ENCODE measurements at places on chromosomes 4 and X.

GRCh38 chr4:1010395-1011021 lies 918 bp upstream of the FGFRL1 start:
- DNase-seq = no peak

DNA sequence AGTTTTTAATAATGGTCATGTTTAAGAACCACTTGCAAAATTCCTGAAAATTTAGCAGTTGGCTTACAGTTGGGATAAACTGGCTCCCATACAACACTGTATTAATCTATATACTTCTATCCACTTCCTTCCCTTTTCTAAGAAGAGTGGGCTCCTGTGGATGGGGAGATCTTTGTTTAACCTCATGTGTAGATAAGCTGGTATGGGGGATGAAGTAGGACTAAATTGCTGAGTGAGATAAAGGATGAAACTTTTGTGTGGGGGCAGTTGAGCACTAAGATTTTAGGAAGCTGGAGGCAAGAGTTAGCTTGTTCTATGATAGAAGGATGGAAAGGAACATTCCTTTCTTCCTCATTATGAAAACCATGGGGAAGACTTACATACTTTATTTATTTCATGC lies 54.6 kb upstream of the ATP8A1 start:
- DNase-seq = no peak

GRCh38 chr4:39348371-39349315 lies 17.5 kb downstream of the RFC1 start:
- DNase-seq = no peak

DNA sequence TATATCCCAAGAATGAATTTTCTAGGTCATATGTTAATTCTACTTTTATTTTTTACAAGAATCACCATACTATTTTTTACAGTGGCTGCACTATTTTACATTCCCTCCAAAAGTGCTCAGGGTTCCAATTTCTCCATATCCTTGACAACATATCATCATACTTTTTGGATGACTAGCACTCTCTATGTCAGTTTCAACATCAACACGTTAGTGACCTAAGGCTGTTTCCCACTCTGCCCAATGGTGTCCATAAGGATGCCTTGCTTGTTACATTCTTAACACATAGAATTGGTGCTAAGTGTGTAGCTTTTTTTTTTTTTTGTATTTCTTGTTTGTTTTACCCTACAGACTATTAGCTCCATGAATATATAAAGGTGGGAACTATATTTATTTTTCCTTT lies 175.4 kb downstream of the PCDH10 start:
- no peak for DNase-seq

DNA sequence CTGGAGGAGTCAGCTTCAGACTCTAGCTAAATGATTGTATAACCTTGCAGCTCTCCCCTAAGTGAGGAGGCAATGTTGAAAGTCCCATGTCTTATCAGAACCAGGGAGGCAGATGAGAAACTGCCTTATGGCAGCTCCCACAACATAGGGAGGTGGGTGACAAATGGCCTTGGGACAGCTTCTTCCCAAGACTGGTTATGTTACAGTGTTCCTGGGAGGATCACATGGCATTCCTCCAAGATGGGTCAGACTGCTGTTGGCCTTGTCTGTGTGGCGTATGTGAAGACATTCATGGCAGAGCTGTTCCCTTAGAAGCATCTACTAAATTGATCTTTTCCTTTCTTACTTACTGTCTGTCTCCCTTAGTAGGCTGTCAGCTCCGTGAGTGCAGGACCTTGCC lies 42.0 kb downstream of the HPRT1 start:
- no peak for DNase-seq

DNA sequence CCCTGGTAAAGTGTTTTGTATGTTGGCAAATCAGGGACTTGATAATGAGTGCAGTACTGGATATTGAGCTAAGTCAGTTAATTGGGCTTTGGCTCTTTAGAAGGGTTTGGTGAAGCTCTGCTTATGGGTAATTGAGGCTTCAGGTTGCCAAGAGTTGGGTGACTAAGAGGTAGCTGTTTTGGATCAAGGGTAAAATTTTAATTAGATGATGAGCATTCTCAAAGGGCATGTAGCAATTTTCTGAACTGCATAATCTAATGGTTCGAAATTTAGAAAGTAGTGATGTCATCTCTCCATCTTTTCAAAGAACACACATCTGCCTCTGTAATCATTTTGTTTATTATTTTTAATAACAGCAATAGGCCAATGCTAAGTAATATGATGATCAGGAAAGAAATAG lies 5.5 kb upstream of the TRIM2 start:
- DNase-seq = no peak

DNA sequence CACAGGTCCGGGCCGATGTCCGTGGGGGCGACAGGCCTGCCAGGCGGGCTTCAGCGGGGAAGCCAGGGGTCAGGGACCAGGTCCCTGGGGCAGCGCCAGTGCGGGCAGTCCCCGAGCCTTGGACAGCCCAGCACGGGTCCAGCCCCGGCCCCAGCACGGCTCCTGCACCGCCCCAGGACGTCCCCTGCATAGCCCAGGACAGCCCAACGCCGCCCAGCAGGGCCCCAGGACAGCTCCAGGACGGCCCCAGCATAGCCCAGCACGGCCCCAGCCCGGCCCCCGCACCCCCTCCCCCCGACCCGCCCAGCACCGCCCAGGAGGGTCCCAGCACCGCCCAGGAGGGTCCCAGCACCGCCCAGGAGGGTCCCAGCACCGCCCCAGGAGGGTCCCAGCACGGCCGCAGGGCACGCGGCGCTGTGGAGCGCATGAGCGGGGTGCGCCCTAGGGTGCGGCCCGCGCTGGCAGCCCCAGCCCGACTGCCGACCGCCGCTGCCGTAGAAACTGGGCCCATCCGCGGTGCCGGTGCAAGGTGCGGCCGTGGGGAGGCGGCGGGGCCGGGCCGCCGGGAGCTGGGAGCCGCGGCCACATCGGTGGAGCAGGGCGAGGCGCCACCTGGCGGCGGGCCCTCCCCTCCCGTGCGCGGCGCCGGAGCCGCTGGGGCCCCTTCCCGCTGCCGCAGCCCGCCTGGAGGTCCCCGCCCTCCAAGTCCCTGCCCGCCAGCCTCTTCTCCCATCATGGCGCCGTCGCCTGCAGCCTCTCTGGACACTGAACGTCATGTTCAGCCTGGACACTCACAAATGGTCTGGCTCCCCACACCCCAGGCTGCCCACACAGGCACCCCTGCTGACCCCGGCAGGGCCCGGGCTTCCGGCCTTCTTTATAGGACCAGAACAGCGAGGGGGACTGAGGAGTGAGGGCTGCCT lies 106.8 kb upstream of the NKX1-1 start:
- no peak for DNase-seq

DNA sequence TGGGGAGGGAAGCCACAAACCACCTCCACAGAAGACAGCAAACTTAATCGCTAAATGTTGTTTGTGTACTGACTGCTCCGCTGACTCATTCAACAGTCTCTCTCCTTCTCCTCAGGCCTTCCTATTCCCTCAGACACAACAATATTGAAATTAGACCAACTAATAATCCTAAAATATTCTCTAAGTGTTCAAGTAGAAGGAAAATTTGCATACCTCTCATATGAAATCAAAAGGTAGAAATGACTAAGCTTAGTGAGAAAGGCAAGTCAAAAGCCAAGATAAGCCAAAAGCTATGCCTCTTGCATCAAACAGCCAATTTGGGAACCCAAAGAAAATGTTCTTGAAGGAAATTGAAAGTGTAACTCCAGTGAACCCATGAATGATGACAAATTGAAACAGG lies 75.7 kb upstream of the ARHGAP24 start:
- DNase-seq = no peak

DNA sequence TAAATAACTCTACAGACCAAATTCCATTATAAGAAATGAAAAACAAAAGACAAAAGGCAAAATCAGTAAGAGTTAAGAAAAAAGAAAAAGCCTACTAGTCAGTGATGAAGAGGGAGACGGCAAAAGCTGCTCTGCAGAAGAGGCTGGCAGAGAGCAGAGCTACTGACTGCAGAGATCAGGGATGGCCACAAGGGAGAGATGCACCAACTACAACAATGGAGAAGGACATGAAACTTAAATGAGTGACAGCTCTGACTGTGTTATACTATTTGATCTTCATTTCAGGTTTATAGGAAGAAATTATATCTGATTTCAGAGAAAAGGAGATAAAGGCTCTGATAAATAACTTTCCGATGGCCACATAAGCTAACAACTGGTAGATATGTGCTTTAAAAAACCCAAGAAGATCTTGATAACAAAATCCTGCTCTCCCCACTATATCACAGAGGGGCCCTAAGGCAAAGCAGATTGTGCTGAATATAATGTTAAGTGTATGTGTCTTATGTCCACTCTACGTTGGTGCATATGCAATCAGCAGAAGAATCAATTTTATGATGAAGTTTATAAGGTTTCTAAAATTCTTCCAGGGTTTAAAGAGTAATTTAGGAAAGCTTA lies 58.4 kb upstream of the COX18 start:
- DNase-seq = no peak

DNA sequence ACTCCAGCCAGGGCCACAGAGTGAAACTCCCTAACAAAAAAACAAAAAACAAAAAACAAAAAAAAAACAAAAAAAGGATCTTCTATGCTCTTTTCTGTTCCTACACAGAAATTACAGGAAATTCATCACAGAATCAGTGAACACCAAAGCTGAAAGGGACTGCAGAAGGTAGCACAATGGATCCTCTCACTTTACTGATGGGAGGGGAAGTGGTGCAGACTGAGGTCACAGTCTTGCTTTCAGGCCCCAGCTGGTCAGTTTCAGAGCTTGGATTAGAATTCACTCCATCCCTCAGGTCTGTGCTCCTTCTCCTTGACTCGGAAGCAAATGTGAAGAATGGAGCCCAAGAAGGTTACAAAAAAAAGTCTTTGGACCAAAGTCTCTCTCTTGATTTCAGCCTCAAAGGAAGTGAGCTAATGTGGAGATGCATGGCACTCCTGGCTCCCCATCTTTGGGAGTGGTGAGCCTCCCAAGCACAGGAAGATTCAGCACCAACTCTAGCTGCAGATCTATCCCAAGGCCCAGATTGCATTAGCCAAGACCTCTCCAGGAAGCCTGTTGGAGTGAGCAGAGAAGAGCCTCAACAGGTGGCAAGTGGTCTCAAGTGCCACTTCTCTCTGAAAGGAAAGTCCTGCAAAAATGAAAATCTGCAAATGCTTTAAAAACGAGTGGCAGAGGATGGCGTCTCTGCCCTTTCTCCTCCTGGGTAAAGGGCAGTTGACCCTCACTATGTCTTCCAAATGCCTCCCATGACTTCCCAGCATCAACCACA lies 176.0 kb downstream of the MAML3 start:
- no peak for DNase-seq

DNA sequence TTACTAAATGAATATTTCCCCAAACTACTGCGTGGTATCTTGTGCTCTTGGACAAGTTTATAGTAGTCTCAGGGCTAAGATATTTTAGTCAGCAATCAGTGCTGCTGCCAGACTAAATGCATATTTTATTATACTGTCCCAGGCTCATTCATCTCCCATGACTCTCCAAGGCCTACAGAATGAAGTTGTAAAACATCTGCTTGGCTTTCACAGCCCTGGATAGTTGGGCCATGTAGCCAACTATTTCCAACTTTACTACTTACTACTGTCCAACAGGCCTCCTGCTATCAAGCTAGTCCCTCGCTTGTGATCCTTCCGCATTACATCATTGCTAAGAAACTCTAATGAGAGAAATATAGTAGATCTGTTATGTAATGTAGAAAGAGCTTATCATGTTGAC lies 31.4 kb downstream of the MAGEB16 start:
- no peak for DNase-seq
